CD4-positive, alpha-beta memory T cell (primary cell): ENCODE measurements at places on chromosomes 6 and 20. TPM values are rescaled to one million over a fixed set of nuclear protein-coding genes. Genes with fewer than 3 reads are reported as not detected.

The ZNF341 gene
- 4.8 TPM for total RNA-seq

The MCM8 gene
- 11.1 TPM for total RNA-seq

The MCCD1 gene
- total RNA-seq, result not detected

The KCNK16 gene
- total RNA-seq, result not detected

DNA sequence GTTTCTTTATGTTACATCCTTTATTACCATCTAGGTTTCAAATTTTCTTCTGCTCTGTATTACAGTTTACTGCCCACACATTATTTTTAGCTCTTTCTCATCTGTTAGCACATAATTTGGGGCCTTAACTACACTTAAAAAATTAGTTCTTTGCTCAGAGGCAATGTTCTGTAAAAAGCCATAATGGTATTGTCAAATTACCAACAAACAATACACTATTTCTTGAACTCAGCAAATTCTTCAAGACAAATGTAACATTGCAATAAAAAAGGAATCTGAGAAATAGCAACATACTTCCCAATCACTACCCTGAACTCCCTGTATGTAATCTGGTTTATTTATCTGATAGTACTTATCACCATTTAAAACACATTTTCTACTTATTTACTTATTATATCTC lies 448.6 kb upstream of the OPRM1 start:
- no peaks in the 10 kb centered on the region for H3K27me3 ChIP-seq
- H3K27ac ChIP-seq, result no peak overlapping the region
- no peaks in the 10 kb centered on the region for H3K36me3 ChIP-seq

DNA sequence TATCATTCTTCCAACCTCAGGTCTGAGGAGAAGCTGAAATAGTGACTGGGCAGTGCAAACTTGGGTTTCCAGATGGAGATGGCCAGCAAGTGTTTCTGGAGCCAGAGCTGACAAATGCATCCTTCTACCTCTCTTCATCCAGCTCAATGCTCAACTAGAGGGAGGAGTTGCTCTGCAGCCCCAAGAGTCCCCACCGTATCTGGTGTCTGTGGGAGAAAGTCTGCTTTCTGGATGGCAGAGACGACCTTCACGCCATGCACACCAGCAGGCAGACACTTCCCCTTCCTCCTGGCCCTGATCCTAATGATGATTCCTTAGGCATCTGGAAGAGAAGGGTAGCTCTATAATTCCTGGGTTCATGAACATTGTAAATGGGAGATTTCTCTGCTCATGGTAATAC lies 127.4 kb upstream of the SPACA1 start:
- no peaks in the 10 kb centered on the region for H3K27me3 ChIP-seq
- no peak for DNase-seq
- no peaks in the 10 kb centered on the region for H3K4me1 ChIP-seq
- H3K4me3 ChIP-seq, result no peak overlapping the region
- no peak overlapping the region for H3K27ac ChIP-seq
- no peaks in the 10 kb centered on the region for H3K36me3 ChIP-seq

DNA sequence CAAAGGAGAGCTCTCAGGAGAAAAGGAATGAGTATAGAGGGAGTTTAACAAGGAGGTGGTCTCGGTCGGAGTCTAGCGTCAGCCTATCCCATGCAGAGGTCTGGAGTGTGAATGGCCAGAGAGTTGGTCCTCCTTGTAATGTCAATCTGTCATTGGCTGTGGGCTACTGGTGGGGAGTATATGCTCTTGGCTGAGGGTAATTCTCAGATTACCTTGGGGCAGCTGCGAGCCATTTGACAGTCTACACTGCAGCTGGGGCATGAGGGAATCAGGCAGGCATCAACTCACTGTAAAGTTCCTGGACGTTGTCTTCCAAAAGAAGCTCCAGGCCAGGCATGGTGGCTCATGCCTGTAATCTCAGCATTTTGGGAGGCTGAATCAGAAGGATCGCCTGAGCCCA lies 48.1 kb downstream of the EBF4 start:
- H3K4me3 ChIP-seq, result peak overlapping the region; percentile 17
- no peaks in the 10 kb centered on the region for H3K36me3 ChIP-seq
- no peaks in the 10 kb centered on the region for H3K27me3 ChIP-seq
- no peak for DNase-seq

DNA sequence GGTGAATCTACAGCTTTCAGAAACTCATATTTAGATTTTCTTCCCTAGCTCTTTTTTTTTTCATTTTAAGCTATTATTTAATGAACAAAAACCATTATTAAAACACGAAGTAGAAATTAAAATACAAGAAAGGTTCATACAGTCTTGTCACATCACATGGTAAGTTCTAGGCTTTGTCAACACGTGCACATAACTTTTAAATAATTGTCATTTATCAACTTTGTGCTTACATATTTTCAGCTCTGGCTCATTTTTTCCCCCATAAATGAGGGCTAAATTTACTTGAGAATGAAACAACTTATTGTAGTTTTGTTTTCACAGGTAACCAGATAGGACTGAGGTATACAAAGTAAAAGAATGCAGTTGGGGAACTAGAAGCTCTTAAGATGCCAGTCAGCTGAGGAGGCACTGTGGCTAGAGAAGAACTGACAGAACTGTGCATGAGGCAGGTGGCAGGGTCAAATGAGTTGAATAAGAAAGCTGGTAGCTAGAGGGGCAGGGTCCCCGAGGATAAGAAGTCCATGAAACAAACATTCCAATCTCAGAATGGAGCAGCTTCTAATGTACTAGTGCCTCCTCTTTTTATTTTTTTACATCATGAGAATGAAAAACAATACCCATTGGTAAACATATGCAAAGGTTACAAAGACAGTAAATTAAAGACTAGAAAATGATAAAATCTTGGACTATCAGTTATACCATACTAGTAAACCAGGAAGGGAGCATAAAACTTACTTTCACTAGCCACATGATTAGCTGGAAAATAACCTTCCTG lies 141.5 kb downstream of the MYB start:
- no peak overlapping the region for H3K27ac ChIP-seq
- no peak overlapping the region for H3K4me3 ChIP-seq
- H3K27me3 ChIP-seq, result no peaks in the 10 kb centered on the region
- no peak for DNase-seq
- H3K4me1 ChIP-seq, result no peaks in the 10 kb centered on the region

- H3K27ac ChIP-seq, result peak overlapping the region; percentile 18
- peak; percentile 63 for DNase-seq
- H3K4me1 ChIP-seq, result peaks cover 16% of the 10 kb centered on the region
- no peaks in the 10 kb centered on the region for H3K27me3 ChIP-seq
Measured at GRCh38 chr6:137736048-137736818, 130.8 kb upstream of the TNFAIP3 start.

GRCh38 chr6:170292407-170293158 lies 1.7 kb upstream of the DLL1 start:
- H3K36me3 ChIP-seq, result no peaks in the 10 kb centered on the region
- no peak overlapping the region for H3K27ac ChIP-seq
- H3K4me3 ChIP-seq, result peak overlapping the region; percentile 55
- peaks cover 69% of the 10 kb centered on the region for H3K4me1 ChIP-seq
- H3K27me3 ChIP-seq, result peaks cover 43% of the 10 kb centered on the region

DNA sequence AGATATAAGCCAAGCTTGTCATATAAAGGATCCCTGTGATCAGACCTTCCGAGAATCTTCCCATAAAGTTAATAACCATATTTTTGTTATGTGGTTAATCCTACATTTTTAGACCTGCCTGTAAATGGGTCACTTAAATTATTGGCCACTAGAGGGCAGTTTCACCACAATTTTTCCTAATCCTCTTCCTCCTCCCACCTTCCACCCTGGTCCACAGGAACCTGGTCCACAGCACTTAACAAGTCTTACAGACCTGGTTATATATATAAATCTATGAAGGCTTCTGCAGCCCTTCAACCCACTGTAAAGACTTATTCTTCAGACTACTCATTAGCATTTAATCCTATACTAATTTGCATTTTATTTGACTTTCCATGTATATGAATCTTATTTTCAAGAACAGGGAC lies 28.3 kb downstream of the MRS2 start:
- H3K27me3 ChIP-seq, result no peaks in the 10 kb centered on the region
- no peaks in the 10 kb centered on the region for H3K4me1 ChIP-seq
- no peak for DNase-seq
- no peak overlapping the region for H3K4me3 ChIP-seq
- no peak overlapping the region for H3K27ac ChIP-seq

DNA sequence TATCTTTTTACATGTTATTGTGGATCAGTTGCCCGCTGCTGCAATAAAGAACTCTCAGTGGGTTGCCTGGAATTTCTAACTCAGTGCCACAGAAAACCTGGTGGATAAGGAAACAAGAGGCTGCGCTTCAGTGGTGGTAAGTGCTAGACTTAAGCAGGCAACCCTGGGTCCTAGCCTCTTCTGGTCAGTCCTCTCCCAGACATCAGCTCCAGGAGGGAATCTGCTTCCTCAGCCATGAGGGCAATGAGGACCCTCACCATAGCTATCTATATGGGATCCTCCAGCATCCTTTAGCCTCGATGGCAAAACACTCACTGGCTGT lies 490.7 kb upstream of the SULF2 start:
- H3K27me3 ChIP-seq, result no peaks in the 10 kb centered on the region
- no peaks in the 10 kb centered on the region for H3K36me3 ChIP-seq
- H3K4me1 ChIP-seq, result no peaks in the 10 kb centered on the region
- H3K4me3 ChIP-seq, result no peak overlapping the region

DNA sequence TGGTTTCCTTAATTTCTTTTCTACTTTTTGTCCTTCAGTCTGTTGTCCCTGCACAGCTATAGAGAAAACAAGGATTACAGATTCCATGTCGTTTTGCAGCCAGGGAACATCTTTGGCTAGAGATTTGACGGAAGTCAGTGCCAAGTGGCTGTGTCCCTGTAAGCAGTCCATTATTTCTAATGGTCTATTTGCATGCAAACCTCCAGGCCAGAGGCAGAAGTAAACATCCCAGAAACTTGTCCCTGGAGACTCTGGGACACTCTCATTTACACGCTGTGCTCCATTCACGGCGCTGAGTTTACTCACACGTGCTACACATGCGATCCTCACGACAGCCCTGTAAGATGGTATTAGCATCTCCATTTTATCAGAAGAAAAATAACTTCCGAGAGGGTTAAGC lies 355.5 kb downstream of the PRKN start:
- no peaks in the 10 kb centered on the region for H3K27me3 ChIP-seq
- H3K36me3 ChIP-seq, result no peaks in the 10 kb centered on the region
